ENCODE measurements at places on chromosomes 4 and X.
A peak's percentile ranks its signal among the peaks of the same experiment; 100 is the strongest.

DNA sequence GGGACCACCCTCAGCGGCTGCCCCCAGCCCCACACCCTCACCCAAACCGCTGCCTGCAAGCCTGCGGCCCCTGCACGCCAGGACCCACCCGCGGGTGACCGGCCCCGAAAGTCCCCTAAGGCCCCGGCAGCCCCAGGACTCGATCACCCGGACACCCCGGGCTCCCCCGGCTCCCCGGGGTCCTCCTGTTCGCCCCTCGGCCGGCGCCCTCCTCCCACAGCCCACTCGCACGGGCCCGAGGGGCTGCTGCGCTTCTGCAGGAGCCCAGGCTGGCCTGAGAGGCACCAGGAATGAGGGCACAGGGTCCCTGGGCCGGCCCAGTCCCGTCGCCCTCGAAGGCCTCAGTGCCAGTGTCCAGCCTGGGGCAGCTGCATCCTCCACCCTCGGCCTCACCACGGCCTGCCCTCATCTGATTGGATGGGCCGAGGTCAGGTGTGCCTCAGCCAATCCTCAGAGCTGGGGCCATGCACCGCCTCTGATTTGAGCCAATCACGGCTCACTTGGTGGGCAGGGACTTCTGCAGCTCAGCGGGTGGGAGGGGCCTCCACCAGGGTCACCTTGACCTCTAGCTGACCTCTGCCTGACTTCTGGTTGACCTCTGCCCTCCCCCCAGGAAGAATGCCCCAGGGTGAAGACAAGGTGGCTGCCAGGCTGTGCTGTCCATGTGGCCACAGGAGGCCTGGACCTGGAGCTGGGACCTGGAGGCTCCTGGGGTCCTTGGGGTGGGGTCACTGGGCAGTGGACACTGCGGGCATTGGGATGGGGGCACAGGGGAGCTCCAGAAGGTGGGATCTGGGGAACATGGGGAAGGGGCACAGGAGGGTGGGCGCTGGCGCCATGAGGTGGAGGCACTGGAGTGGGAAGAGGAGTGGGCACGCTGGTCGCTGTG, 97.6 kb upstream of the NKX1-1 start:
- DNase-seq: no peak

- DNase-seq: no peak
Observed at GRCh38 chr4:75235359-75235951, 278.7 kb downstream of the RCHY1 start.

GRCh38 chr4:15920723-15921591, 17.6 kb downstream of the FGFBP1 start:
- DNase-seq: peak; percentile 90

GRCh38 chr4:113272523-113272922, 223.1 kb downstream of the ANK2 start:
- DNase-seq: no peak

GRCh38 chrX:30301208-30301607, 8.0 kb downstream of the NR0B1 start:
- no peak for DNase-seq

DNA sequence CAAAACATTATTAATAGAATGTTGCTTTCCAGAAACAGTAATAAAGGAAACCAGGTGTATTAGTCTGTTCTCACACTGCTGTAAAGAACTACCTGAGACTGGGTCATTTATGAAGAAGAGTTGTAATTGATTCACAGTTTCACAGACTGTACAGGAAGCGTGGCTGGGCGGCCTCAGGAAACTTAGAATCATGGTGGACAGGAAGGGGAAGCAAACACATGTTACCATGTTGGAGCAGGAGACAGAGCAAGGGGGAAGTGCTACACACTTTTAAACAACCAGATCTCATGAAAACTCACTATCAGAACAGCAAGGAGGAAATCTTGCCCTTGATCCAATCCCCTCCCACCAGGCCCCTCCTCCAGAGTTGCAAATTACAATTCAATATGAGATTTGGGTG, 815.8 kb downstream of the TRIML1 start:
- no peak for DNase-seq

DNA sequence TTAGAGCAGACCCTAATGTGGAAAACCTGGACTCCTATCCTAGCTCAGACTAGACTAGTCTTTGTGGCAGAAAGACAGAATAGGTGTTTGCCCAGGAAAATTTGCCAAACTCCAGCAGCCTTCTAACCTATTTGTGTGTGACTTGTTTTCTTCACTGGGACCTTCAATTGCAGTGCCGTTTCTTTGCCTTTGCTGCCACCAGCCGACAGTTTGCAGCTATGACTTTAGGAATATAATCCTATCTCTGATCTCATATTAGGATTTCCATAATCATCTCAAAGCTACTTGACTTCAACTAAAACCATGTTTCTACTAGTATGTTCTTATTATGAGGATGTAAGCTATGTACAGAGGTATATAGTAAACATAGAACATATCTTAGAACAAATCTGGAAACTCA, 60.2 kb upstream of the PGAM4 start:
- no peak for DNase-seq

DNA sequence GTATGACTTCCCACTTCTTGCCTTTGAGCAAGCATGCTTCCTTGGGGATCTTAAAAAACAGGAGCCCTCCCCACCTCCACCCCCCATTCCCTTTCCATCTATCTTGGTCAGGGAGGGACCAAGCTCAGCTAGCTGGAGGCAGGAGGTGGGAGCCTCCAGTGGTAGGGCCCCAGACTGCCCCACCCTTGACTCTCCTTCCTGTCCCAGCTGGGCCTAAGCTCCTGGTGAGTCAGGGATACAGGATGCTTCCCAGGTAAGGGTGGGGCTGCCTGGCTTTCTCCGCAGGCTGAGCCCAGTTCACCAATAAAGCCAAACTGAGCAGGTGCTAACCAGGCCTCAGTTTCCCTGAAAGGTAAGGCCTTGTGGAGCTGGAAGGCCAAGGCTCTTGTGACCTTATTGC, 15.2 kb downstream of the EFNB1 start:
- no peak for DNase-seq

DNA sequence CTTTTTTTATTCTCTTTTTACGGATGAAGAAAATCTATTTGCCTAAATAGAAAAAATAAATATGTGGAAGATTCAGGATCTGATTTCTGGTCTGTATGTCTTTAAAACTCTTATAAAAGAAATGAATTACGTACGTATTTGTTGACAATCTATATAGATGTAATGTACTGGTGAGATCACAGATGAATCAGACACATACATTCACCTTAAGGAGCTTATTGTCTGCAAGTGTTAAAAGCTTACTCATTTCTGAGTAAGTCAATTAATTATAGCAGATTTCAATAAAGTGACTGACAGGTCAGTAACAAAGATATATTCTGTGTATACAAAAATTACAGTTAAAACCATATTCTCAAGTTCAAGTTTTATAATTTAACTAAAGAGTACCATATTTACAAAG, 66.6 kb upstream of the NAF1 start:
- DNase-seq: no peak

DNA sequence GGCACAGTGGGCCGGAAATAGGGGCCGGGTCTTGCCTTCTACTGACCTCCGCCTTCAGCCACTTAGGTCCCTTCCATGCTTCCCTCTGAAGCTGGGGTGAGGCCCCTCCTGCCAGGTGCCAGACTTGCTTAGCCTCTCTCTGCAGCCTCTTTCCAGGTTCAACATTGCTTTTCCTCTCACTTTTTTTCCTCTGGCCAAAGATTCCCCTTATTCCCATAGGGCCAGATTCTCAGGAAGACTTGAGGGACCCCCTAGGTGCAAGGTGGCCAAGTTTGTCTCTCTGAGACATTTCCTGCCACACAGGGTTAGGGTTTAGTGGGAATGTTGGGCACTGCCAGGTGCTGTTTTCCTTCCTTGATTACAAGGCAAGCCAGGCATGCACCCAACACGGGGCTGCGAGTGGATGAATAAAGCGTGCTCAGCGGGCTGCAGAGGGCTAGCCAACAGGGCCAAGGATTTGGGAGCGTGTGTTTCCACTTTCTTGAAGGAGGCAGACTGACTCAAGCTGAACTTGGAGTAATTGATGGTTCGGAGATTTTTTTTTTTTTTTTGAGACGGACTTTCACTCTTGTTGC, 7.6 kb upstream of the GJB1 start:
- no peak for DNase-seq

- DNase-seq: no peak
Observed at GRCh38 chrX:1506916-1507315, 30.1 kb downstream of the P2RY8 start.

GRCh38 chr4:115076691-115077090, 36.7 kb downstream of the NDST4 start:
- no peak for DNase-seq

DNA sequence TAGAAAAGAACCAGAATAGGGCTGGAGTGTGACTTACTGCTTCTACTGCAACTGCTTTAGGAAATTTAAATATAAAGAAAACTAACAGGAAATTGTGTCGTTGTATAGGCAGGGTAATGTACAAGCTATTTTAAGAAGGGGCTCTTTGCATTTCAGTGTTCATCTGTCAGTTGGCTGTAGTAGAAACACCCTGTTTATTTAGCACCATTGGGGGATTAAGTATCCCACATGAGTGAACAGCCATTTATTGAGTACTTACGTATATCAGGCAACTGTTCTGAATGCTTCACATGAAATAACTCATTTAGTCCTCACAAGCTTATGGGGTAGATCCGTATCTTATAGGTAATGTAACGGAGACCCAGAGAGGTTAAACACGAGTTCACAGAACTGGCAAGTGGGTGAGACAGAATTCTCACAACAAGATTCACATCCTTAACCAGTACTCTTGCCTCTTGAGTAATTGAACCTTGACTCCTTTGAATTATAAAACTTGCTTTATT, 23.9 kb downstream of the STIM2 start:
- no peak for DNase-seq

GRCh38 chrX:132165651-132166050, 37.8 kb upstream of the FRMD7 start:
- DNase-seq: no peak

- peak; percentile 58 for DNase-seq
Observed at GRCh38 chr4:74133786-74134499, 24.0 kb upstream of the MTHFD2L start.

DNA sequence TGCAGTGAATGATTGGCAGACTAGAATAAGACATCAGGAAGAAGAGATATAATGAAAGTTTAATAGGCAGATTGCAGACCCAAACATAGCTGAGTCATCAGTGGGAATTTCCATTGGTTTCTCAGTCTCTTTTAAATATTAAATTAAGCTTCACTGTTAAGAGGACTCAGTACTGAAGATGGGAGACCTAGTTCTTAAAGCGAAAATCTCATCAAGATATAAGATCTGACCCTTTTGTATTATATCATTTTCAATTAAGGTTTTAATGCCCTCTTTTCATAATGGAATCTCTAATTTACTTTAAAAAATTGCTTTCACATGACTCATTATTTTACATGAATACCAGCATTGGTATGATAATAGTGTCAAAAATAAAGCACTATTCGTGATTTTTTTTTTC, 168.9 kb upstream of the ATOH1 start:
- no peak for DNase-seq

DNA sequence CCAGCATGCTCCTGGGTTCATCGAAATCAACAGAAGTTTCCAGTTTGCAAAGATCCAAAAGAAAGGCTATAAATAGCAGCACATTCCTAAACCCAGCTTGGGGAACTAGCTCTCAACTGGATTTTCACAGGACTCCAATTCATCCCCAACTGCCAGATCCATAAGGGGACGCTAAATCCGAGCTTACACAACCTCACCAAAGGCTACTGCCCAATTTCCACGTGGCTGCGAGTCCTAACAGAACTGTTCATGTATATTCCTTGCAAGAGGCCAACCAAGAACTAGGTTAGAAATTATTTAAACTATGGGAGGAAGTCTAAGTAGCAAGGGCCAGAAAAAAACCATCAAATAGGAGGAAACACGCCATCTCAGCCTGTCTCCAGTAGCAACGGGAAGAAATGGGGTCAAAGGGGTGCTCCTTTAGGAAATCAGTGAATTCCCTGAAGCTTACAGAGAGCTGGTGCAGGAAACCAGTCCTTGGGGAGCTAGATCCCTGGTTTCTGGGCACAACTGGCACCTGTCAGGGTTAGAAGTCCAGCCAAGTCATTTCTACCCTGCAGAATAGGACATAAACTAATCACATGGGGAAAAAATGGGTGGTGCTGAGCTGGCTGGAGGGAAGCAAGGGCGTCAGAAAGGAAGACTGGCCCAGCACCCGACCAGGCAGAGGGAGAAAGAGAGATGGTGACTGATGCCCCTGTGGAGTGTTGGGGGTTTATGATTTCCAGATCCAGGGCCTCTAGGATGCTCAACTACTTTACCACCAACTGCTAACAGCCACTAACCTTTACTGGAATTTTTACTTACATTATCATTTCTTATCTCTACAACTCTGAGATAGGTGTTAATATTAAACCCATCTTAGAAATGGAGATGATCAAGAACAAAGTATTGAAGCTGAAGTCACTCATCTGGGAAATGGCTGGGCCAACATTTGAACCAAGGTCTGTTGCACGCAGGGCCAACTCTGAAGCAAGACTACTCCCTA, 20.5 kb downstream of the RELL1 start:
- DNase-seq: no peak

DNA sequence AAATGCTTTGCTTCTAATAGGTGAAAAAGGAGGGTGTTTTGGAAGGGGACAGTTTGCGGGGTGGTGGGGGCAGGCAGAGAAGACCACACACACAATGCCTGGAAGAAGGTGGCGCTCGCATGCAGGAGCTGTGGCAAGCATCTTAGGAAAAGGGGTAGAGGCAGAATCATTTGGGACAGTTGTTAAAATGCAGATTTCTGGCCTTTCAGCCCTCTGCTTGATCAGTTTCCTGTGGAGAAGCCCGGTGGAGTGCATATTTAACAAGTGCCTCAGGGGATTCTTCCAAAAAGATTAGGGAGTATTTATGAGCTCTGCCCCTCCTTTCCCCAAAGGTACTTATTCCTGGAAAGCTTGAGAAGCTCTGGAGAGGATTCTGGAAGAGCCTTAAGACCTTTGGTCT, 4.8 kb downstream of the NOCT start:
- DNase-seq: no peak

Data from foreskin melanocyte (primary cell).